ENCODE measurements at places on chromosomes 5 and 9.

- peak; percentile 17 for DNase-seq
Observed at GRCh38 chr9:105883847-105884246, 189.5 kb downstream of the TMEM38B start.

- DNase-seq = peak; percentile 47
Observed at GRCh38 chr9:92206488-92206887, 87.0 kb downstream of the IARS1 start.

- DNase-seq = no peak
Observed at GRCh38 chr9:116394894-116395698, 241.5 kb downstream of the PAPPA start.

DNA sequence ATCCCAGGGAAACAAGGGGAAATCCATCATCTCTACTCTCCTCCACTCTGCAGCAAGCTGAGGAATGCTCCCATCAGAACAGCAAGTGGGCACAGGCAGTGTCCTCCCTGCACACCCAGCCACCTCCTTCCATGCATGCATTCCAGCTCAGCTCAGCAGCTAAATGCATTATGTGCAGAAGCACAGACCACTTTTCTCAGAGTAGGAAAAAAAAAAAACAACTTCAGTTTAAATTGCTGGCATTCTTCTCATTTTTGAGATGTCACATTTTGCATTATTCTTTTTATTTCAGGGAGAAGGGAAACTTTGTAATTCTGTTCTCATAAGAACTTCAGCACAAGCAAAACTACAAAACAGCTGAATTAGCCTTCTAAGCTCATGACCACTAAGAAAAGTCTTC lies 312.2 kb downstream of the SEMA5A start:
- DNase-seq = no peak

GRCh38 chr9:132044176-132044875 lies 35.3 kb downstream of the MED27 start:
- no peak for DNase-seq
